ENCODE measurements at places on chromosomes 7 and 10. TPM values are rescaled to one million over a fixed set of nuclear protein-coding genes. Genes with fewer than 3 reads are reported as not detected.

DNA sequence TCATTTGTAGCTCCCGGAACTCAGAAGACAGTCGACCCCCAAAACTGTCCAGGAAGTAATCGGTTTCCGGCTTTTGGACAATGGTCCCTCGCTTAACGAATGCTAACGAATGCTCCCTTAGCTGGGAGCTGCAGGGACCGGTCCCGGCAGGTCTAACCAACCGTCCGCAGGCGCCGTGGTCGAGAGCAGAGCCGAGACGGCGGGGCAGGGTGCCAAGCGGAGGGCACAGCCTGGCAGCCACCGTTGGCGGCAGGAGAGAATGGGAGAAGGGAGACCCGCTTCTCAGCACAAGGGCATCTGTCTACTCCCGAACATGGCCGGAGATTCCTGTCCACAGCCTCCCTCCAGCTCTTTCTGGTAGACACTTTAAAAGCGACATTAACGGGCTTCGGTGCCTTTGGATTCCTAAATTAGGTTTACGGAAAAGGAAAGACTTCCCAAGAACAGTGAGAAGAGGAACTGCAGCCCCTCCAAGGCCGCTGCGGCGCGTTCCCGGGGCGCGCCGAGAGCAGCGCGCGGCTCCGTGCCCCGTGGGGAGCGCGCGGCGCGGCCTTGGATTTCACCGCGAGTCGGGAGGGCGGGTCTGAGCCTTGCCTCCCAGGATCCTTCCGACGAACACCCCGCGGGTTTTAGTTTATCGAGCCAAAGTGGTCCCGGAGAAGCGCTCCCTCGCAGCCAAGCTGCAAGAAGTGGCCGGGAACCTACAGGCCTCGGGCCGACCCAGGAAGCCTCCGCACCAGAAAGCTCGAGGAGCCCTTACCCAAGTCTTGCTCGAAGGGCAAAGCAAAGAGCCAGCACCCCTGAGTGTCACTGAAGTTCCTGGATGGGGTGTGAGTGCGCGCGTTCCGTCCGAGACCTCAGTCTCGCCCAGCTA, 3.6 kb upstream of the TBX20 start:
- no peak overlapping the region for H3K4me3 ChIP-seq
- H3K27me3 ChIP-seq = no peaks in the 10 kb centered on the region
- H3K4me1 ChIP-seq = peaks cover 50% of the 10 kb centered on the region
- no peak for DNase-seq
- no peaks in the 10 kb centered on the region for H3K36me3 ChIP-seq

DNA sequence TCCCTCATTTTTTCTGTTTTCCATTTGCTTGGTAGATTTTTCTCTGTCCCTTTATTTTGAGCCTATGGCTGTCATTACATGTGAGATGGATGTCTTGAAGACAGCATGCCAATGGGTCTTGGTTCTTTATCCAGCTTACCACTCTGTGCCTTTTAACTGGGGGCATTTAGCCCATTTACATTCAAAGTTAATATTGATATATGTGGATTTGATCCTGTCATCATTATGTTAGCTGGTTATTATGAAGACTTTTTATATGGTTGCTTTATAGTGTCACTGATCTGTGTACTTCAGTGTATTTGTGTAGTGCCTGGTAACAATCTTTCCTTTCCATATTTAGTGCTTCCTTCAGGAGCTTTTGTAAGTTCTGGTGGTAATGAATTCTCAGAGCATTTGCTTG, 89.3 kb upstream of the UNC5B start:
- no peaks in the 10 kb centered on the region for H3K27me3 ChIP-seq
- DNase-seq = no peak
- peaks cover 3% of the 10 kb centered on the region for H3K4me1 ChIP-seq
- H3K27ac ChIP-seq = no peak overlapping the region
- no peaks in the 10 kb centered on the region for H3K36me3 ChIP-seq

- H3K27me3 ChIP-seq = no peaks in the 10 kb centered on the region
- no peak overlapping the region for H3K4me3 ChIP-seq
- no peak overlapping the region for H3K27ac ChIP-seq
- H3K36me3 ChIP-seq = no peaks in the 10 kb centered on the region
- no peak for DNase-seq
- H3K4me1 ChIP-seq = no peaks in the 10 kb centered on the region
Observed at GRCh38 chr10:33279811-33280602, 54.5 kb downstream of the NRP1 start.

GRCh38 chr7:4037308-4037707, 644.8 kb upstream of the FOXK1 start:
- DNase-seq = no peak
- no peaks in the 10 kb centered on the region for H3K4me1 ChIP-seq
- H3K27ac ChIP-seq = no peak overlapping the region
- H3K27me3 ChIP-seq = no peaks in the 10 kb centered on the region
- no peaks in the 10 kb centered on the region for H3K36me3 ChIP-seq

DNA sequence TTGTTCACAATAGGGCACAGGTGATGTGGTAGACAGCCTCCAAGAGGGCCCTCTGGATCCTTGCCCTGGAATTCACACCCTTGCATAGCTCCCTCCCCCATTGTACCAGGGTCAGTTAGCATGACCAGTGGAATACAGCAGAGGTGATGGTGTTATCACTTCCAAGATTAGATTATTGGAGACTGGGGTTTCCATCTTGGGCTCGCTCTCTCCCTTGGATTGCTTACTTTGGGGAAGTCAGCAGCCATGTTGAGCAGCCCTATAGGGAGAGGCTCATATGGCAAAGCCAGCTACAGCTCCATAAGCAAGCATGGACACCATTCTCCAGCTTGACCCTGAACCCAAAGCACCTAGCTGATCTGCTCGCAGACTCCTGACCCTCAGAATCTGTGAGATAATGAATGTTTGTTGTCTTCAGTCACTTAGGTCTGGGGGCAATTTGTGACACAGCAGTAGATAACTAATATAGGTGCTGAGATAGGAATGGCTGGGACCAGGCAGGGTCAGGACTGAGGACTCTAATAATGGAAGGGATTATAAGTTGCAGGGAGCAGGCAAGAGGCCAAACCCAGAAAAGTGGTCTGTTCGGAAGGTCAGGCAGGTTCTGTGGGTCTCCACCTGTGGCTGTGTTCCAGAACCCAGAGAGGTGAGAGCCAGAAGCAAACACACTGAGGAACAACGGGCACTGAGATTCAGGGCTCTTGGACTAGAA, 22.9 kb downstream of the TBXAS1 start:
- no peaks in the 10 kb centered on the region for H3K27me3 ChIP-seq
- DNase-seq = no peak
- no peaks in the 10 kb centered on the region for H3K4me1 ChIP-seq
- no peaks in the 10 kb centered on the region for H3K36me3 ChIP-seq
- no peak overlapping the region for H3K27ac ChIP-seq
- H3K4me3 ChIP-seq = no peak overlapping the region

GRCh38 chr7:79452495-79453265, 787 bp downstream of the MAGI2 start:
- no peaks in the 10 kb centered on the region for H3K27me3 ChIP-seq
- H3K36me3 ChIP-seq = no peaks in the 10 kb centered on the region
- peak overlapping the region; percentile 69 for H3K4me3 ChIP-seq

- H3K4me3 ChIP-seq = no peak overlapping the region
- H3K36me3 ChIP-seq = no peaks in the 10 kb centered on the region
- H3K27ac ChIP-seq = no peak overlapping the region
- H3K27me3 ChIP-seq = no peaks in the 10 kb centered on the region
Observed at GRCh38 chr10:4011136-4011812, 226.3 kb upstream of the KLF6 start.

DNA sequence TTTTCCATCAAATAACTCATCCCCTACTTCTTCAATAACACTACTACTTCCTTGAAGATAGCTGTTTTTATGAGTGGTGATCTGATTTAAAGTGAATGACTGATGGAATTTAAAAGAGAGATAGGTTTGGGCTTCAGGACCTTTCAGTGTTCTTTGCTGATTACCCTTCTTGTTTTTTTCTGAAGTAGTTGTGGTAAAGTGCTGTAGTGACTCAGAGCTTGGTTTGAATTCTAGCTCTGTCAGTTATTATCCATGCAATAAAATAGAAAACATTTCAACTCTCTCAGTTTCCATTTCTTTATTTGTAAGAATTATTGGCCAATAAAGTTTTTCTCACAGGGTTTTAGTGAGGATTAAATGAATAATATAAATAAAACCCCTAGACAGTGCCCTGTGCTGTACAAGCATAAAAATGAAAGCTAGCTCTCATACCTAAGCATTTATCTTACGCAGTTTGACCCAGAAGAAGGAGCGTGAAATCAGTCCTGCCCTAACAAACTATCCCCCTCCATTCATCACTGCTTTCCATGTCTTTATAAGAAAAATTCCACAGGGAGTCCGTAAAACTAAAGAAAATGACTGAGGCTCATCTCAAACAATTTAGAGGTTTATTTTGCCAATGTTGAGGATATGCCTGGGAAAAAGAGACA, 25.1 kb upstream of the AKAP9 start:
- no peak for DNase-seq
- H3K36me3 ChIP-seq = no peaks in the 10 kb centered on the region
- no peaks in the 10 kb centered on the region for H3K4me1 ChIP-seq
- no peaks in the 10 kb centered on the region for H3K27me3 ChIP-seq
- H3K4me3 ChIP-seq = no peak overlapping the region

CLDN15 gene
- total RNA-seq = 34.8 TPM

ADCYAP1R1 gene
- under 0.01 TPM for total RNA-seq

CLRN3 gene
- total RNA-seq = not detected

SFXN3 gene
- total RNA-seq = 77.4 TPM

UTF1 gene
- not detected for total RNA-seq
